Omental fat pad (tissue), 4 donors: ENCODE measurements at places on chromosomes 2 and 18.

- no peak for DNase-seq
Observed at GRCh38 chr2:232741294-232741693, 35.1 kb downstream of the KCNJ13 start.

DNA sequence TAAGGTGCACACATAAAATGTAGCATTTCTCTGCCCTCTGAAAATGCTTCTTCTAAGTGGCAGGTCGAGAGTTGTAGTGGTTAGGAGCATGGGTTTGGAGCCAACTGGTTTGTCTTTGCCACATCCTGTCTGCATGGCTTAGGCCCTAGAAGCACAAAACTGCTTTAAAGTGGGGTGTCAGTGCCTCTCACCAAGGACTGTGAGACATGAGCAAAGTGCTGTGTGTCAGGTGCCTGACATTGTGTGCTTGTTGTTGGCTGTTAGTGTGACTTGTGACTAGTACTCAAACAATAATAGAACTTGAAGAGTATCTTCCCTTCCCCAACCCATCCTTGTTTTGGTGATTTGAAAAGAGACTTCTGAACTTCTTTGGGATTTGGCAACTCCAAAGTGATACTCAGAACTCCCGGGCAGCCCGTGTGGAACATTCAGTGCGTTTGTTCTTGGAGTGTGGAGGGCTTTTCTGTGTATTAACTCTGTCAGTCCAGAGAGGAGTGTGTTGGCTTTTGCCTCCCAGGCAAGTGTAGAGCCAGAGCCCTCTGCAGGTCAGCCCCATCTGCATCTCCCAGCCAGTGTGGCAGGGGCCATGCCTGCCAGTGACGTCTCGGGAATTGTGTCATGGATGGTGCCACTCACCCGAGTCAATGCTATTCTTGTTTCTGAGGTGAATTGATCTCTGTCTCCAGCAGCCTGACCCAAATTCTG, 5.0 kb downstream of the MGAT5 start:
- DNase-seq, result no peak

DNA sequence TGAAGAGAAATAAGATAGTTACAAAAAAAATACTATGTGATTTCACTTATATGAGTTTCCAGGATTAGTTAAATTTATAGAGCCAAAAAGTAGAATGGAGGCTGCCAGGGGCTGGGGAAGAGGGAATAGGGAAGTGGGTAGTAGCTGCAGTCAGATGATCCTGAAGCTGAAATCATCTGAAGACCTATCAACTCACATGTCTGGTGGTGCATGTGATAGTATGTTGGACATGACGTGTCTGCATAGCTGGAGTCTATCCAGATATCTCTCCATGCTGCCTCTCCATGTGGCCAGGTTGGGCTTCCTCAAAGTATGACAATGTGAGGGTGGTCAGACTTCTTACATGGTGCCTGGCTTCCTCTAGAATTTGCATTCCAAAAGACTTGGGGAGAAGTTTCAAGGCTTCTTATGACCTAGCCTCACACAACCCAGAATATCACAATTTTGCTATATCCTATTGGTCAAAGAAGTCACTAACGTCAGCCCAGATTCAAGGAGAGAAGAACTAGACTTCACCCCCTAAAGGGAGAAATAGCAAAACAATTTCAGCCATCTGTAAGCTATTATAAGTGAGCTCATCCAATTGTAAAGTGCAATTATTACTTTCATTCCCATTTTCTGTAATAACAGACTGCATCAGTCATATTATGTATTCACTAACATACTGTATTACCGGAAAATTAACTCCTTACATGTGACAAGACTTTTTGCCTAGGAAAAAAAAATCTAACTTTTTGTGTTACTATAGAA, 14.0 kb upstream of the ZNF396 start:
- DNase-seq, result no peak

- DNase-seq, result no peak
Observed at GRCh38 chr2:239870276-239870675, 154.9 kb downstream of the NDUFA10 start.

- DNase-seq, result no peak
Observed at GRCh38 chr2:74079522-74080341, 68.0 kb downstream of the BOLA3 start.

GRCh38 chr2:107338059-107338458, 452.1 kb upstream of the ST6GAL2 start:
- no peak for DNase-seq

DNA sequence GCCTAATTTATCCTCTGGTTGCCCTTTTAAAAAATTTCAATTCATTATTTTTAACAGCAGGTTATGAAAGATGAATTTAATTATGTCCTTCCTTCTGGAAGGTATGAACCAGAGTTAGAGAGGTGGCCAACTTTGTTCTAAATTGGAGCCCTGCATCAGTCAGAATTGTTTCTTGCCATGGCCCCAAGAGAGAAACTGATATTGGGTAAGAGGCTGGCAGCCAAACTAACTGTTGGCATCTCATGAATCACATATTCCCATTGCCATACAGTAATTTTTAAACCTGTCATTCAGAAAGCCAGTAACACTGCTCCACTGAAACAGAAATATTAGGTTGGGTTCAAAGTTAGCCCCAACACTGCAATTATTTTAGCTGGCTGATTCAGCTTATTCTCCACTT, 67.4 kb downstream of the SMAD2 start:
- DNase-seq, result no peak

- DNase-seq, result no peak
Observed at GRCh38 chr2:149028377-149028776, 10.1 kb upstream of the LYPD6B start.

- DNase-seq, result no peak
Observed at GRCh38 chr18:54843314-54843713, 15.0 kb downstream of the RAB27B start.

GRCh38 chr2:157486596-157487270, 42.8 kb upstream of the CYTIP start:
- DNase-seq, result no peak

DNA sequence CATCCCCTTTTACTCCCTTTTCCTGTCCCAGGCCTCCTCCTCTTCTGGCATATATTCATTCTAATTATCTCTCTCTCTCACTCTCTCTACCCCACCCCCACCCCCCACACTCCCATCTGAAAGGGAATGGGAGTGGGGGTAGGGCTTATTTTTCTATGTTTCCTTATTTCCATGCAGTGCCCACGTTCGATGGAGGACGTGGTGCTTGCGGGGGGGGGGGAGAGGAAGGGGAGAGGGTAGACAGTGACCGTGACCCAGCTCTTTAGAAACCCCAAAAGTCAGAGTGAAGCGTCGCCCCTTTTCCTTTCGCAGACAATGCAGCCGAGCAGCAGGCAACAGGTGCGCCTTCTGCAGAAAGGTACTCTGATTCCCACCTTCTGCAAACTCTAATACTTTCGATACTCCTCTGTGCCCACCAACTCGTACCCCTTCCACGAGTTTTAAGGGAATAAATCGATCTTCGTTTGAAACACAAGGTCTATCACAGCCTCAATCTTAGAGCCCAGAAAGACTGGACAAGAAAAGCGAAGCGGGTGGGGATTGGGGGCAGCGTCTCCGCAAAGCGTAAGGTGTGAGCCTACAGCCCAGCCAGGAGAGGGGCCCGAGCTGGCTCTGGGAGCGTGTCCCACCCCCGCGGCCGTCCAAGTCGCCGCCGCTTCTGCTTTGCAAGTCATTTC, 891 bp upstream of the NR4A2 start:
- DNase-seq, result no peak

DNA sequence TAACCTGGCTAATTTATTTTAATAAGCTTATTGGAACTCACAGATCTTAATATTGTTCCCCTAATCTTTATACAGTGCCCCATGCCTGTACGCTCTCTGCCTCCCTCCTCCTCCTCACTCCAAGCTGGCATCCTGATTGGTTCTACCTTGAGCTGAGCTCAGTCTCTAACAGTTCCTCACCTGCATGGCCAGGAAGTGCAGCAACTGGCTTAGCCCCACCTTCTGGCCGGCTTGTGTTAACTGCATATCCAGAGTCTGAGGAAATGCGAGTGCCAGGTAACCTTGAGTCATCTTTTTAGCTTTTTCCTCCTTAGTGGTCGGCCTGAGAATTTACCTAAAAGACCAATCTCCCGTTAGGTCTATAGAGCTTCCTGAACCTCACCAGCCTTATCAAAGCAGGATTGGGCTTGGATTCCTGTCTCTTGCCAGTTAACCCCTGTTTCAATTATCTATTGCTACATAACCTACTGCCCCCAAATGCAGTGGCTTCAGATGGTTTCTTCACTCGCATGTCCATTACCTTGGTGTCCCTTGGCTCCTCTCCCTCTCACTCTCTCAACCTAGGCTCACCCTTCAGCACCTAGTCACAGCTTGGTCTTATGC, 89.5 kb upstream of the STK39 start:
- no peak for DNase-seq

DNA sequence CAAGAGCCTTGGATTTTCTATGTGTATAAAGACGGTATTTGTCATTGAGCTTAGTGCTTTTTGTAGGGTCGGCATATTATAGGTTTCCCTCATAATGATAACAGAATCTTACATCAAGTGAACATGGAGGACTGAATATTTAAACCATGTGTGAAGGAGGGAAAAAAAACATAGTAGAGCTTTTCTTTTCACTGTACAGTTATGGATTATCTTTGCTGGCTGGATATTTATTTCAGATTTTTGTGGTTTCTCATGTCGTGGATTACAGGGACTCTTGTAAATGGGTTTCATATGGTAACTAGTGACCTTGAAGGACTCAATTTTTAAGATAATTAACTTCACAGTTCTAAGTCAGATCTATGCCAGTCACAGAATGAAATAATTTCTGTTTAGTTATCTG, 330.2 kb upstream of the NRP2 start:
- DNase-seq, result no peak

- DNase-seq, result no peak
Observed at GRCh38 chr2:132497591-132497990, 81.0 kb downstream of the GPR39 start.

GRCh38 chr18:44197832-44198611, 482.7 kb upstream of the SETBP1 start:
- DNase-seq, result no peak

DNA sequence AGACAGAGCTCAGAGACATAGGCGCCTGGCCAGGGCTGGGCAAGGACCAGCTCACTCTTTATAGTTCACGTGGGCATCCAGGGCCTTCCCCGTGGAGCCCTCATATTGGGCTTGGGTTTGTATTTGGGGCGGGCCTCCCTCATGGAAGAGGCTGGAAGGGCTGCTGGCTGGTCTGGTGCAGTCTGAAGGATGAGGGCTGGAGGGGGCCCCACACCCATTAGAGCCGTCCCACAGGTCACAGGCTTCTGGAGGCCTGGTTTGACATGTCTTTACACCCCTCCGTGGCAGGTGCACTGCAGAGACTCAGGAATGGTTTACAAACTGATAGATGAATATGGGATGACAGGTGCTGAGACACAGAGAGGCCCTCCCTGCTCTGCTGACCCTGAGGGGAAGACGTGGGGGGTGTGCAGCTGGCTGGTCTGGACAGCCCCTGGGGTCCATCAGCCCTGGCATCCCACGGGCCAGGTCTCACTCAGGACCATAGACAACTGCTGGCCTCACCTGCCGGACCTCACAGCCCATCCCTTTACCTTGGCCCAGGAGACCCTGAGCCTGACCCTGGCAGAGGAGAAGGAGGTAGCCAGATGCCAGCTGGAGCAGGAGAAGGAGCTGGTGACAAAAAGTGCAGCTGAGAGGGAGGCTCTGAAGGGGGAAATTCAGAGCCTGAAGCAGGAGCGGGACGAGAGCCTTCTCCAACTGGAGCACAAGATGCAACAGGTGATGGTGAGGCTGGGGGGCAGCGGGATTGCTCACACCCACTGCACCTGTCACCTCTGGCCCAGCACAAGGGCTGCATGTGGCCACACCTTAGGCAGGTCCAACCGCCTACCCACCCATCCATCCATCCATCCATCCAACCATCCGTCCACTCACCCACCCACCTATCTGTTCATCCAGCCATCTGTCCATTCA, 43.9 kb downstream of the CROCC2 start:
- DNase-seq, result peak; percentile 14

DNA sequence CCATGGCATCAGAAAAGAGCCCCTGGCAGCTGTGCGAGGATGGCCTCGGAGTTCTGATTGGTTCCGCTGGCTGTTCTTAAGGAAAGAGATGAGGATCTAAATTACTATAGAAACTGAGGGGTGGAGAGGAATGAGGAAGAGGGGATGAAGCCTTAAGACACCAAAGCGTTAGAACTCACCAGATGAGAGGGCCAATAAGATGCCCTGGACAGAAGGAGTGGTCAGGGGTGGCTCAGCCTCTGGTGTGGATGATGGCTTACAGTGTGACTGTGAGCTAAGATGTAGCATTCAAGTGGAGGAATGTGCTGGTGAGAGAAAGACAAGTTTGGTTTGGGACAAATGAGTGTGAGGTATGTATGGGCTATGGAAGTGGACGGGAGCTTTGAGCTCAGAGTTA, 97.8 kb downstream of the ZFP36L2 start:
- DNase-seq, result no peak

DNA sequence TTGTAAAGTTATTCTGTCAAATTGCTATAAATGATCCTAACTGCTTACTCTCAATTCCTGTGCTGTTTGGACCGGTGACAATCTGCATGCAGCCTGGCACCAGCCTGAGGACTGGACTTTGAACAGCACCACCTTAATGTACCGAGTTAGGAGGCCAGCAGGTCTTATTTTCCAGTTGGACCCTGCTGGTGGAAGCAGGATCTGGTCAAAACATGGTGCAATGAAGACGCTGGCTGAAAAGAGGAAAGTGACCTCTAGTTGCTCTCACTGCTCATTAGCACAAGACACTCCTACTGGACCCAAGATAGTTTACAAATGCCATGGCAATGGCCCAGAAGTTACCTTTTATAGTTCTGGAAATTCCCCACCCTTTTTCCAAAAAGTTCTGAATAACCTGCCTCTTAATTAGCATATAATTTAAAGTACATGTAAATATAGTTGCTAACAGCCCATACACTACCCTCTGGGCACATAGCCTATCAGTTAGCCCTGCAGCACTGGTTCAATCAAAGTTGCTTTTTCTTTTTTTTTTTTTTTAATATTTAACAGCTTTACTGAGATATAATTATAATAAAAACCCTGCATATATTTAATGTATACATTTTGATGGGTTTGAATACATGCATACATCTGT, 35.8 kb downstream of the RBKS start:
- DNase-seq, result no peak

DNA sequence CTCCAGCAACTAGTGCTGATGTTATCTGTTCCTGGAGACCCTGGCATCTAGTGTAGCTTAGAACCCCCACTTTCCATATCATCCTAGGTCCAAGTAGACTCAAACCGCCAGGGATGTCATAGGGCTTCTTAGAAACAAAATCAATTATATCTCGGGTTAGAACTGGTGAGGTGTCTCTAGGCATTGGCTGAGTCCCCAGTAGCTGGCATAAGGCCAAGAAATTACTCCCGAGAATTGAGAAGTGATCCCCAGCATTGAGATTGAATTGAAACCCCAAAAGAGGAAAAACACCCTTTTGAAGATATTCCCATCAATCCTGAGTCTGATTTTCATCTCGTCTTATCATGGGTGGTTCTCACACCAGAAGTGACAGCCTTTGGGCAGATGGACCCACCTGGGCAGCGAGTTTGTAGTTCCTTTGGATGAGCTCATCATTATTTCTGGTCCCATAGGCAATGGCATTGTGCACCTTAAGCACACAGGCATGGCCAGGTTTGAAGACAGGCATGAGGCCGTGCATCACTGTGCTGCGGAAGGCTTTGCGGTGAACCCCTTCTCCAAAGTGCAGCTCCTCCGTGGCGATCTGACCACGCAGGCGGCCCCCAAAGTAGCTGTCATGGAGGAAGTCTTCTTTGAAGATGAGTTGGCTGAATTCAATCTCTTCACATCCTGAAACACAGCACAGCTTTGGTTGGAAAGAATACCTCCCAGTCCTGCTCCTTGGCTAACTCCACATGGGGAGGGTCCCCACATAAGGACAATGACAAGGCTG, 112.2 kb downstream of the ALPK2 start:
- DNase-seq, result no peak

- no peak for DNase-seq
Observed at GRCh38 chr2:161238265-161238559, 70.0 kb upstream of the PSMD14 start.

- DNase-seq, result no peak
Observed at GRCh38 chr2:106126705-106127281, 67.3 kb downstream of the UXS1 start.
